ENCODE measurements at places on chromosomes 12 and 14.
A peak's percentile ranks its signal among the peaks of the same experiment; 100 is the strongest.

- no peak for DNase-seq
Measured at GRCh38 chr12:132291402-132292175, 37.8 kb downstream of the GALNT9 start.

- no peak for DNase-seq
Measured at GRCh38 chr14:96256407-96256806, 397 bp downstream of the BDKRB1 start.

GRCh38 chr12:105337391-105337790 is 6.9 kb downstream of the C12orf75 start:
- no peak for DNase-seq

- no peak for DNase-seq
Measured at GRCh38 chr12:64193931-64194330, 28.2 kb downstream of the KICS2 start.

- DNase-seq = peak; percentile 8
Measured at GRCh38 chr14:58972233-58973017, 216.0 kb upstream of the DAAM1 start.

DNA sequence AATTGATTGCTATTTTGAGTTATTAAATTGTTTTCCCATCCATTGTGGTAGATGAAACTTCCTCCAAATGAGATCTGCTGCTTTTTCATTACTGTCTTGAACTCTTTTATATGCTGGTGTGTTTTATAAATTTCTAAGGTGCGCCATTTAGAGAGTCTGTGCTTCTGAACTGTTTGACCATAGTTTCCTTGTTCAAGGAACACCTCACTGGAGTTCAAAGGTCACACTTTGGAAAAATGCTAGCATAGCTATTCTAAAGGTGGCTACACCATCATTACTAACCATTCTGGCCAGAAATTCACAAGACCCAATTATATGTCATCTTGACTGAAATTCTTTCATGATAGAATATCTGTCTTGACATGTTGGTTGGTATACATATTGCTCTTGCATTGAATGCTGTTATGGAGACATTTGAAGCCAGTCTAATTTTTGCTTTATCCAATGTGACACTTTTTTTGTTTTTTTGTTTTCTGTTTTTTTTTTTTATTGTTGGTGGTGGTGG is 269.5 kb downstream of the PAWR start:
- DNase-seq = no peak

DNA sequence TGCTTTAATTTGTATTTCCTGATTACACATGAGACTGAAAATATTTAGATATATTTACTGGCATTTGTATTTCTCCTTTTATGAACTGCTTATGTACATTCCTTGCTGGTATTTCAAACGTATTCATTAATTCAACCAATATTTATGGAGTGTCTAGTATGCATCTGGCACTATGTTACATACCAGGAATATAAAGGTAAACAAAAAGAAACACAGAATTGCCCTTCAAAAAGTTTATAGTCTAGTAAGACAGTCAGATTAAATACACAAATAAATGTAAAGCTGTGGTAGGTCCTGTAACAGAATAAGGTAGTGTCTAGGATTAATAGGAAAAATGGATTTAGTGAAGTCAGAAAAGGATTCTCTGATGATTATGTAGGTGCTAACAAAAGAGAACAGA is 87.5 kb downstream of the PPP1R12A start:
- no peak for DNase-seq

GRCh38 chr12:6096527-6096926 is 27.9 kb downstream of the VWF start:
- no peak for DNase-seq

- DNase-seq = peak; percentile 54
Measured at GRCh38 chr12:117850048-117850447, 118.7 kb downstream of the KSR2 start.

GRCh38 chr14:61588419-61588901 is 106.9 kb upstream of the HIF1A start:
- DNase-seq = no peak

- DNase-seq = no peak
Measured at GRCh38 chr12:110001596-110001995, 2.4 kb downstream of the ANKRD13A start.

GRCh38 chr14:99077076-99077843 is 194.7 kb downstream of the BCL11B start:
- DNase-seq = no peak

DNA sequence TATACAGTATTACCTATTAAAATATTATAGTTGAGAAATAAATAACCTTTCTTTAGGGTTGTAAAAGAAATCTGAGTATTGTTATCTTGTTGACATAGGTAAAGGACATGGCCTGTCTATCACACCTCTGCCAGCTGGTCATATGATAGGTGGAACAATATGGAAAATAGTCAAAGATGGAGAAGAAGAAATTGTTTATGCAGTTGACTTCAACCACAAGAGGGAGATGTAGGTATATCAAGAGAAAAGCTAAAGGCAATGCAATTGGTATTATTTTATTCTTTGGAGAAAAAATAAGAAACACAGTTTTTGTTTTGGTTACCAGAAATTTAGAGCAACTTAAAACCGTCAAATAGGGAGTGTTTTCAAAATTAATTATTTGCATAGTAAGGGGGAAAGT is 13.5 kb downstream of the CPSF2 start:
- no peak for DNase-seq

GRCh38 chr12:95700316-95700785 is 90.2 kb downstream of the NTN4 start:
- peak; percentile 72 for DNase-seq

DNA sequence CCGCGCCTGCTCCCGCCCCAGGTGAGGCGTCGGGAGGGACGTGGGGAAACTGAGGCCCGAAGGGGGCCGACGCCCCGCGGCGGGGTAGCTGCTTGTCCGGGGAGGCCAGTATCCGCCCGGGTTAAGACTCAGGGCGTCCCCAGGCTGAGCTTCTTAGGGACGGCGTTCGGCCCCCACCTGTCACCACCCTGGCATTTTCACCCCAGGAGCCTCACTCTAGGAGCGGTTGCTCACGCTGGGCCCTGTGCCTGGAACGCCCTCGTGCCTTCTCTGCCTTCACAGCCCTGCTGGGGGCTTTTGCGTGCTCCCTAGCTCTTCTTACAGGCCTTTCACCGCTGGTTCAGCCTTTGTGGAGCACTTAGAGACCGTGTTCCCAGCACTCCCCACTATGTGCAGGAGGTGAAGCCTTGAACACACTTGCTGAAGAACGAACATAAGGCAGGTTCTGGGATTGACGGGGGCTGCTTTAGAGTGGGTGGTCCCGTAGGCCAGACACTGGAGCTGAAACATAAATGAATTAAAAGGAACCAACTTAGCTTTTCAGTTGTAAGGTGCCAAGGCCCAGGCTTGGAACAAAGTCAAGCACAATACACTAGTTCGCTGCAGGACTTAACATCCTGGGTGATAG is 601 bp downstream of the ZNF839 start:
- DNase-seq = peak; percentile 57

- no peak for DNase-seq
Measured at GRCh38 chr14:30389877-30390385, 169.0 kb upstream of the G2E3 start.

DNA sequence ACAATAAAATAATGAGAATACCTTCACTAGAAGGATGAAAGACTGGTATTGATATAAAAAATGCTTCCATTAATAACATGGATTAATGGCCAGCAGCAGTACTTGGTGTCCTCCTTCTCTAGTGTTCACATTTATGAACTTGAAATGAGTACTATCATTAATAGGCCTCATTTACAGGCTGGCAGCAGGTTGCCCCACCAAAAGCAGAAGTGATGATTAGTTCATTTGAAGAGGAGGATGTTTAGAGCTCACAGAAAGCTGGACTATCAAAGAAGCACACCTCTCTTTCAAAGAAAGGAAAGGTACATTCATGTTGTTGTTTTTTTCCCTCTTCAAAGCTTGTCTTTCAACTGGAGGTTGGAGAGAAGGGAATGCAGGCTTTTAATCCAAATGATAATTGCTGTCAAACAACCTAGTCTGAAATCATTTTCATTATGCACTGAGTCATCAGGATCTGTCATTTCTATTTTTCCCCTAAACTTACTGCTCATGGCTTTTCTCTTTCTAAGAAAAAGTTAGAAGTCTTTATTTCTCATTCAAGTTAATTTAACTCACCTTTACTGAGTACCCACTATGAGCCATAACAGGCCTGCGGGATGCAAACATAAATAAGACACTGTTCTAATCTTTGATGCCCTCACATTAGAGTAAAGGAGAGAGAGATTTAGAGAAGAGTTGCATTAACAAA is 157.9 kb upstream of the GRIP1 start:
- no peak for DNase-seq

GRCh38 chr14:84181072-84181471 is 1348.9 kb upstream of the FLRT2 start:
- no peak for DNase-seq

GRCh38 chr12:906062-906585 is 43.4 kb downstream of the RAD52 start:
- DNase-seq = no peak

DNA sequence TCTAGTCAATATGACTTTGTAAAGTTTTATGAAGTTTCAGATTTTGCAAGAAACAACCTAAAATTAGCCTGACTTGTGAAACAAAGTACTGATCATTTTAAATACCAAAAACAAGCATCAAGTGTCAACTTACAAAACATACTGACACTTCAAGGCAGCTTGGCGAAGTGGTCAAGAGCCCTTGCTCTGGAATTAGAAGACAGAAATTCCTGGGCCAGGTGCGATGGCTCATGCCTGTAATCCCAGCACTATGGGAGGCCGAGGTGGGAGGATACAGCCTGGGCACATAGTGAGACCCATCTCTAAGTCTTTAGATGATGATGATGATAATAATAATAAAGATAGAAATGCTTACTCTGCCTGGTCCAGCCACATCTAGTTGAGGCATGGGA is 45.4 kb upstream of the NR2C1 start:
- no peak for DNase-seq

GRCh38 chr14:72683787-72684186 is 210.1 kb downstream of the DPF3 start:
- no peak for DNase-seq

GRCh38 chr12:48160807-48161206 is 3.5 kb upstream of the ASB8 start:
- DNase-seq = no peak

- DNase-seq = no peak
Measured at GRCh38 chr14:95951359-95951758, 74.7 kb downstream of the TUNAR start.

- no peak for DNase-seq
Measured at GRCh38 chr12:104514092-104514810, 57.5 kb downstream of the CHST11 start.

DNA sequence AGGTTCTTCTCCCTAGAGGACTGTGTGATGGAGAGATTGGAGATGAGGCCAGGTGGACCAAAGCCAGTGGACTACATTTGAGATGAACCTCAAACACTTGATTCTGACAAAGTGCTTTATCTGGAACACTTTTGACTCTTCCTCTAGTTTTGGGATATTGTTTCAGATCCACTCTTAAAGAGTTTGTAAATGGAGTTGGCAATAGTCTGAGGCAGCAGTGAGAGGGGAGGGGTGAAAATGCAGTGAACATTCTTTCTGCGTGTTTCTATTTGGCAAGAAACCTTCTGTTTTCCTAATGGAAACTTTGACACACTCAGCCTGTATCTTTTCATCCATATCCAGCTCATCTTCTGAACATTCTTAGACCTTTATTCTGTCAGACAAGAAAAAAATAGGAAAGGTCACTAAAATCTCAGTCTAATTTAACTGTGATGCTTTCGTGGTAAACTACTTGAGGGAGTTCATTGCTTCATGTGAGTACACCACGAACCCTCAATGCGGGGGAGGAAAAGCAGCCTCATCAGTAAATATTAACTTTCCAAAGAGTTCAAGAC is 57.4 kb upstream of the KCNJ8 start:
- DNase-seq = no peak

DNA sequence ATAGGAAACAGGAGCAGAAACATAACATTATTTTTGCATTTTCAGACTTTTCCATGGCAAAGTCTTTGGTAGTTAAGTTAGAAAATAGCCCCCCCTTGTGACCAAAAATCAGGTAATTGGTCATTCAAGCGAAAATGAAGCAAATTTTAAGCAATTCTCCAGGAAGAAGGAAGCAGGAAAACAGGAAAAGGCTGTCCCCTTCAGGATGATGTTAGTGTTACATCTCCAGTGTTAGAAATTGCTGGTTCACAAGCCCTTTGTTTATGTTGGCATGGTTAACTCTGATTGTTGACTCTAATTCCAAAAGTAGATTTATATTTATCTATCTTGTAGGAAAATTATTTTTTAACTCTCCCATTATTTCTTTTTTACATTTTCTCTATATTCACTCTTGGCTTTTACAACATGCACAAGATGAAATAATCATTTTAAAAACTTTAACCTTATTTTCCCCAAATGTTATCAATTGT is 18.8 kb upstream of the GAS2L3 start:
- DNase-seq = peak; percentile 31

GRCh38 chr12:54959291-54960018 is 25.1 kb downstream of the TESPA1 start:
- DNase-seq = peak; percentile 8

DNA sequence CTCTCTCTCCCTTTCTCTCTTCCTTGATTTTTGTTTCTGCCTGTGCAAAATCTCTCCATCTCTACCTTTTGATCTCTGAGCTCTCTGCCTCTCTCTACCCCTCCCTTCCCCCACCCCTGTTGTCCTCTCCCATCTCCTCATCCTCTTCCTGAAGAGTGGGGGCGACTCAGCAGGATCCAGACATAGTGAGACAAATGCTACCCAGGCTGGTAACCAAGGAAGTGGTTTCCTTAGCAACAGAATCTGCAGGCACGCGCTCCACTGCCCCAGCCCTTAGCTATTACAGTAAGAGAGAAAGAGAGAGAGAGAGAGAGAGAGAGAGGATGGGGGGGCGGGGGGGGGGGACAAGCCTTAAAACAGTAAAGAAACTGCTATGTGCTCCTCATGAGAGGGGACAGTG is 85.6 kb downstream of the CMKLR1 start:
- DNase-seq = no peak

DNA sequence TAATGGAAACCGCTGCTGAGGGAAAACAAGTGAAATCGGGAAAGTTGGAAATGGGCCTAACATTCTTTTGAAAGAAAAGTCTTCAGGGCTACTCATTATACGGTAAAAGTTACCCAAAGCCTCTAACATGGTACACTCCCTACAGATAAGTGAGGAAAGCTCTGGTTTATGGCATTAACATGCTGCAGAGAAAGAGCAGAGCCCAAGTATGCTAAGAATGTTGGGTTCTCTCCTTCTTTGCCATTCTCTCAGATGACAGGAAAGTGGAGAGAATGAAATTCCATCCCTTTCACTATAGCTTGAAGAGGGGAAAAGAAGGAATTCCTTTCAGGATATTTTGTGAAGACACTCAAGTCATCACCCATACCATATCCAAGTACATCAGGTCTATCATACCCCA is 348.0 kb downstream of the SEC23A start:
- DNase-seq = no peak

- peak; percentile 2 for DNase-seq
Measured at GRCh38 chr12:18861287-18861858, 123.5 kb downstream of the CAPZA3 start.

GRCh38 chr14:97975962-97976361 is 1178.8 kb downstream of the VRK1 start:
- DNase-seq = no peak

DNA sequence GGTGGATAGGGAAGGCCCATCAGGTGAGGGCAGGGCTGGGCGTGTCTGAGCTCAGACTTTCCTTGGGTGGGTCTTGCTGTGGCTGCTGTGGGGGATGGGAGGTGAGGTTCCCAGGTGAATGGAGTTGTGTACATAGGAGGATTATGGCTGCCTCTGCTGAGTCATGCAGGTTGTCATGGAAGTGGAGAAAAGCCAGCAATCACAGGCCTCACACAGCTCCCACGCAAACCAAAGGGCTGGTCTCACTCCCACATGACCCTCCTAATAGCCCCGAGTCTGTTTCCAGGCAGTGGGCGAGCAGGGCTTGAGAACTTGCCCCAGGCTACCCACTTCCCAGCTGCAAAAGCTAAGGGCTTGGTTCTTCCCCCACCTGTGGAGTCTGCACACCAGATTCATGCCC is 149.5 kb downstream of the IPO8 start:
- DNase-seq = no peak

All from GM20000 (cell line).